ENCODE measurements at places on chromosomes 5 and 9.

DNA sequence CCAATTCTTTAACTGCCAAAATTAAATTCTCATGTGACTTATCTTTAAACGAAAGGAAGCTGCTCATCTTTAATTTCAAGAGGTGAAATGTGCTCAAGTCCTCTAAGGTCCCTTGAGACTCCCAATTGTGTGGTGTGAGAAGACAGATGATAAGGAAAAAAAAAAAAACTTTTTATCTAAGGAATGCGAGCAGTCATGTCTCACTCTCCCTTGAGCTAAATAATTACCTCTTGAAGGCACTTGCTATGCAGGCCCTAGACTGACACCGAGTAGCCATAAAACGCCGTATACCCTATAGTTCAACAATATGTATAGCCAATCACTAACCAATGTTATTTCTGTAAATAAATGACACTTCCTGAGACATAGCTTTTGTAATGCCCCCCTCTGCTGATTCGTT is 1.5 kb upstream of the DTWD2 start:
- DNase-seq = no peak

DNA sequence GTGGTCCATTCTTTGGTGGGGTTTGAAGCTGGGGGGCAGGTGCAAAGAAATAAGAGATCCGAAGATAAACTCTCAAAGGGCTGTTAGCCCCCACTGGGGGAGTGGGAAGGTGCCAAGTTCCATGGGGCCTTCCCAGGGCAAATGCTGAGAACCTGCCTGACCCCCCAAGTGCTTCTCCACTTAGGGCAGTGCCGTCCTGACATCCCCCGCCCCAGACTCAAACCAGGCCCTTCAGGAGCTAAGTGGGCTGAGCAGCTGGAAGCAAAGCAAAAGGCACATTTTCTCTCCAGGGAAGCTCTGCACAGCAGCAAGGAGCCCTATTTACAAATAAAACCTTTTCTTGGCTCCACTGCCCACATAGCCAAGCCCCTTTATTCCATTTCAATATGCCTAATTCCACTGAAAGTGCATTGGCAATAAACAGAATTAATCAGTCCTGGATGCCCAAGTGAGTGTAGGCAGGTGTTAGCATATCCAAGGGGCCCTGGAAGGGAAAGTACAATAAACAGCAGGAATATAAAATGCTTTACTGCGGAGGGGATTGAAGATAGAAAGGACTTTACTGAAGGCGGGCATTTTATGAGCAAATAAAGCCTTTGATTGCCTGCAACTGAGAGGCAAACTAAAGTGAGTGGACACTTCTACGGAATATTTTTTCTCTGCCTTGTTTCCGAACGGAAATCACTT is 44.6 kb downstream of the WHRN start:
- no peak for DNase-seq

DNA sequence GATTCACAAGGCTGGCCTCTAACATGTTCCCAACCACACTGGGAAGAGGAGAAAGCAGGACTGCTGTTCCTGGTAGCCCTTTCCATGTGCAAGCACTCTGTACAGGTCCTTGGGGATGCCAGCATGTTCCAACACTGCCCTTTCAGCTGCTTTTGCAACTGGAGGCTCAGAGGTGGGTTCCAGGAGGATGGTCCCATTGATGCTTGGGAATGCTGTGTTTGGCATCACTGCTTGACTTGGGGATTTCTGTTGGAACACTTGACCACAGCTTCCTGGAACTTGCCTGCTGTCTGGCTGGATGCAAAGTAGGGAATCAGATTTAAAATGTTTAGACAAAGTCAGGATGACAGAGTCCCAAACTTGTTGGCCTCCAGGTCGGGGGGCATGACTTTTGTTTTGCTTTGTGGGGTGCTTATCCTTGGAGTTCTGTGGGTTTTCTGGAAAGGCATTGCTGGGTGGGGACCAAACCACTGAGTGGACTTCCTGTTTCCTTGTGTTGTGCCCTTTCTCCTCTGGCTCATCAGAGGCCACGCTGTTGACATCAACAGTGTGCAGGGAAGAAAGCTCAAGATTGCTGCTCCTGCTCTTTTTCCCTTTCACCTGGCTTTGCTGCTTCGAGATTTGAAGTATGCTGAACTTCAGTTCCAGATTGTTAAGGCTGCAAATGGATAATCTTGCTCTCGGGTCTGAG is 148.5 kb upstream of the RPS23 start:
- no peak for DNase-seq

DNA sequence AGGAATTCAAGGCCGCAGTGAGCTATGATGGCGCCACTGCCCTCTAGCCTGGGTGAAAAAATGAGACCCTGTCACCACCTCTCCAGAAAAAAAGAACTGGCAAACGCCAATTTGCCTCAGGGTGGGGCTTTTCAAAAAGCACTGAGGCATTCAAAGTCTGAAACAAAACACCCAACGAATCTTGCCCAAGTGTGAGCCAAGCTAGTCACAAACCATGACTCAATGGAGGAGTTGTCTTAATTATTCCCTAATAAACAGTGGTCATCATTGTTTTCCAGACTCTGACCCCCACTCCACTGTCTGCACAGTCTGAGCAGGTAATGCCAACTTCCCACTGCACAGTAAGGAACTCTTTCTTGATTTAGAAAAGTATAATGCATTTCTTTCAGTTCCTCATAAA is 16.8 kb downstream of the FRMD3 start:
- DNase-seq = peak; percentile 54

GRCh38 chr5:96278981-96279380 is 154.1 kb downstream of the PCSK1 start:
- no peak for DNase-seq

DNA sequence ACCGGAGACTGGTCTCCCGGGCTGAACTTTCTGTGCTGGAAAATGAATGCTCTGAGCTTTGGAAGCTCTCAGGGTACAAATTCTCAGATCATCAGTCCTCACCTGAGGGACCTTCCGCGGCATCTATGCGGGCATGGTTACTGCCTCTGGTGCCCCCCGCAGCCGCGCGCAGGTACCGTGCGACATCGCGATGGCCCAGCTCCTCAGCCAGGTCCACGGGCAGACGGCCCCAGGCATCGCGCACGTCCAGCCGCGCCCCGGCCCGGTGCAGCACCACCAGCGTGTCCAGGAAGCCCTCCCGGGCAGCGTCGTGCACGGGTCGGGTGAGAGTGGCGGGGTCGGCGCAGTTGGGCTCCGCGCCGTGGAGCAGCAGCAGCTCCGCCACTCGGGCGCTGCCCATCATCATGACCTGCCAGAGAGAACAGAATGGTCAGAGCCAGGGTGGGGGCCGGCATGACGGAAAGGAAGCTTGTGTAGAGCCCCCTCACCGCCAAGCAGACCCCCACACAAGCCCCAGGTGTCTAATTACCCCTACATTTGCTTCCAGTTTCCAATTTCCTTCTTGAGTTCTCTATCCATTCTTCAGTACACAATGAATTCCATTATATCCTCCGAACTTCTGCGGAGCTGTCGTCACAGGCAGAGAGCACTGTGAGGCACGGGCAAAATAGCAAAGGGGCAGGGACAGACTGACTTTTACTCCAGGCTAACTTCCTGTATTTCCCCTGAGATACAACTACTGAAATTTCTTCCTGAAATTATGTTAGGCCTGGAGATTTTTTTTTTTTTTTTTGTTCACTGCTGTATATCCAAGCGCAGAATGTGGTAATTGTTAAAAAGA is 23.2 kb downstream of the CDKN2A start:
- DNase-seq = no peak

DNA sequence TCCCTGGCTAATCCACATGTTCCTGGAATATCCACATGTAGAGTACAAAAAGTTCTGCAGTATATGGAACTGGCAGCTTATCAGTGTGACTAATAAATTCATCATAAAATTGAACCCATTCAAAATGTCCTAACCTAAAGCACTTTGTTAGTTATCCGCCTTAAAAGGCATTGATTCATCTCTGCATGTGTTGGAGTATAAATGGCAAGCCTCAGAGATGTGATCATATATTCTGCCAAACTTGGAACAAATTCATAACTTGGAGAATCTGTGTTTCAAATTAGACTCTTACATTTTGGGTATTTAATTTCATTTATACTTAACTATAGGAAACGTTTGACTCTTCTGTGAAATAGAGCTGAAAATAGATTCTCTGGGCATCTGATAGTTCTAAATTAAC is 25.2 kb upstream of the NREP start:
- no peak for DNase-seq

DNA sequence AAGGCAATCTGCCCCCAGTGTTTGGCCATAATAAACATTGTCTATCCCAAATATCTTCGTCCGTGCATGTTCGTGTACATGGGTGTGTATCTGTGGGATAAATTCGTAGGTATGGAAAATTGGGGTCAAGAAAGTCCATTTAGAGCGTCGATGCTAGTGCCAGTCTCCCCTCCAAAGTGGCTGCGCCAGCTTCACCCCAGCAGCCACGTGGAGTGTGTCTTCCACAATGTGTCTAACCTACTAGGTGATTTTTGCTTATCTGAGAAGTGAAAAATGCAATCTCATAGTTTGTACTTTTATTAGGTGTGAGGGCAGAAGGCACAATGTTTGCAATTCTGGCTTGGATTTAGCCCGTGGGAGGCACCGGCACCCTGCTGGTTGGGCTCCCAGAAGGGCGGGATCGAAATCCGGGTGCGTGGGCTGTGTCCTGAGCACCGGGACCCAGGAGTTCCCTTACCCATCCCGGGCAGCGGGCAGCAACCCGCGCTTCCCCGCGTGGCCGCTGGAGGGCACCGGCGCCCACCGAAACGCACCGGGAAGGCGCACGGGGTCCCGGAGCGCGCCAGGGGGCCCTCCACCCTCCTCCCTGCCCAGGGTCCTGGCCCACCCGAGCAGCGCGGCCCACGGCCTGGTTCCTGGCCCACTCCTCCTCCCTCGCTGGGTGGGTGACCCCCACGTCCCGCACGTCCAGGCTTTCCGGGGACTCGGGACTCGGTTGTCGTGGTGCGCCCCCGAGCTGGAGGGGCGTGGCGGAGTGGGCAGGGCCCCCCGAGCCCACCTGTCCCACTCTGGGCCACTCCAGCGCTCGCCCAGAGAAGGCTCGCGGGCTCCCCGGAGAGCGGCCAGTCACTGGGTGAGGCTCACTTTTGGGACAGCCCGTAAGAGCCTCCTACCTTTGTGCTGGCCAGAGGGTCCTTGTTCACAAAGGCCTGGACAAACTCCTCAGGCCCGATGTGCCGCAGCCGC is 55.4 kb upstream of the RNF130 start:
- DNase-seq = peak; percentile 64

GRCh38 chr5:43702815-43703214 is 99.8 kb downstream of the NNT start:
- DNase-seq = no peak

DNA sequence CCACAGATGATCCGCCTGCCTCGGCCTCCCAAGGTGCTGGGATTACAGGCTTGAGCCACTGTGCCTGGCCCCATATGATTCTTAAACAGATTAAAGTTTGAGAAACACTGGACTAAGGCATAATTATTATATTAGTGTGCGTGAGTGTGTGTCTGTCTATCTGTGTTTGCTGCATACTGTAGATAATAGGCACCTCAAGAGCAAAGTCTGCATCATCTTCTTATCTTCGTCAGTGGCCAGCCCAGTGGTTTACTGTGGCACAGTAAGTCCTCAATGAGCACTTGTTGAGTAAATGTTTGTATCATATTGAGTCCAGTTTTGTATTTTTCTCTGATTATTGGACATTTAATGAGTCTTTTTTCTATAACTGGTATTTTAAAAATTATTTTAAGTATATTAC is 81.7 kb downstream of the ITGA1 start:
- DNase-seq = no peak

DNA sequence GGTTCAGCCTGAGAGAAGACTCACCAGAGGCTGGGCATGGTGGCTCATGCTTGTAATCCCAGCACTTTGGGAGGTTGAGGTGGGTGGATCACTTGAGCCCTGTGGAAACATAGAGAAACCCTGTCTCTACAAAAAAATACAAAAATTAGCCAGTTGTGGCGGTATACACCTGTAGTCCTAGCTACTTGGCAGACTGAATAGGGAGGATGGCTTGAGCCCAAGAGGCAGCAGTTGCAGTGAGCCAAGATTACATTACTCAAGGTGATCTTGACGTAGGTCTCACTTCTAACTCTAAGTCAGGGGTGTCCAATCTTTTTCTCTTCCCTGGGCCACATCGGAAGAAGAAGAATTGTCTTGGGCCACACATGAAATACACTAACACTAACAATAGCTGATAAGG is 16.2 kb upstream of the ATP6V1G1 start:
- peak; percentile 60 for DNase-seq

GRCh38 chr5:133274597-133274935 is 222.8 kb downstream of the HSPA4 start:
- DNase-seq = peak; percentile 9

DNA sequence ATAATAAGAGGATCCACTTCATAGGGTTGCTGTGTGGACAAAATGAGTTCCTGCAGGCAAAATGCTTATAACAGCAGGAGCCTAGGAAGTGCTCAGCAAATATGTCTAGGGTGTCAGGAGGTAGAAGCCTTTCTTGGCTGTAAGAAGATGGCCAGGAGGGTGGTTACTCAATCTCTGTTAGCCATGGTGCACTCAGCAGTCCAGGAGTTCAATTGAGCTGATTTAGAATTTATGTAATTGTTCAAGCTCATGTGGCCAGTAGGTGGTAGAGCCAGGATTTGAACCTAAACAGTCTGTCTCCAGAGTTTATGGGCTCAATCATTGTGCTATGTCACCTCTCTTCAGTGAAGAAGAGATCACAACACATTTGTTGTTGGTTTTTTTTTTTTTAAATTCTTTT is 381.2 kb downstream of the KIF4B start:
- no peak for DNase-seq

DNA sequence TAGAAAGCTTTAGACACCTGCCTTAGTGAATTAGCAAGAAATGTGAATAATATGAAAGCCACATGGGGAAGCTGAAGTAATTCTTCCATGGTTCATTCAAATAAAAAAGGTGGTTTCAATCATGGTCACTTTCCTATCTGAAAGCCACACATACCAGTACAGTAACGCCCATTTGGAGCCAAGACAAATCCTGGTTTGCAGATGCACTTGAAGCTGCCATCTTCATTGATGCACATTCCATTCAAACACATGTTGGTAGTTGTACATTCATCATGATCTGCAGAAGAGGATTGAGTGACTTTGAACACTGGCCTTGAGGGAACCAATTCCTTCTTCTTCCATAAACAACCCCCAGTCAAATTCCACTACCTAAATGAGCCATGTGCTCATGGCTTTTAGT is 161.5 kb downstream of the FBN2 start:
- no peak for DNase-seq

GRCh38 chr9:33867747-33868439 is 50.9 kb downstream of the UBE2R2 start:
- DNase-seq = peak; percentile 27

- no peak for DNase-seq
Measured at GRCh38 chr9:87599901-87600610, 102.4 kb downstream of the DAPK1 start.

- no peak for DNase-seq
Measured at GRCh38 chr9:15018096-15018637, 107.9 kb upstream of the FREM1 start.

Measured in thyroid gland (tissue), 4 donors.